ENCODE measurements at places on chromosomes 6 and 20.

DNA sequence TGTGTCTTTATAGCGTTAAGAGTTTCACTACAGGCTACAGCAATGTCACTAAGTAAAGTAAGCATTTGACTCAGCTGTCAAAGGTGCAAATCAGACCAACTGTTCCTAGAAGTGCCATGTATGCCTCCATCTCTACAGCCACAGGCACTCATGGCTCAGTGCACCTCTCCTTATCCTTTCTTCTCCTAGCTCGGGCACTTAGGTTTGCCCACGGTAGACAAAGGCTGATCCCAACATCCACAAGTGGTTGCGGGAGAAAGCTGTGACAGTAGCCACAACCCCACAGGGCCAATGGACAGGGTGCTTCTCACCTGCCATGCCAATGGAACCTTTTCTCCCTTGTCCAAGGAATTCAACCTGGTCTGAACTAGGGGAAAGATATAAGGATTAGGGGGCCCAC, 228.5 kb upstream of the EXOC2 start:
- DNase-seq, result no peak

DNA sequence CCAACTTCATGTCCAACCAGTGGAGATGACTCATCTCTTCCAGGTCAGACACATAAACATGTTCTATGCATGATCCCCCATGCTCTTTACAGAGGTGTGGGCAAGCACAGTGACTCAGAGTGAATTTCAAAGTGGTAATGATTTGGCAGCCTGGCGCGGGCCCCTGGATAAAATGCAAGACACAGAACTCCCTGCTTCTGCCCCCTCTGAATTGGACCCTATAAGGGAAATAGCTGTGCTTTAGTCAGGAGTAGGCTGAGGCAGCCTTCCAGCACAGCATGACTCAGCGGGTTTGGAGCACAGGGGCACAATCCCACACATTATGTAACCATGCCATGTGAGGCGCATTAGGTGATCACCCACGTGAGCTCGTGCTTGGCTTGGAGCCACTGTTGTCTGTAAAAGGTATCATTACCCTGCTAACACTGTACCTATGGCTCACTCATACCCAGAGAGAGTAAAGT, 127.4 kb downstream of the C6orf118 start:
- no peak for DNase-seq

DNA sequence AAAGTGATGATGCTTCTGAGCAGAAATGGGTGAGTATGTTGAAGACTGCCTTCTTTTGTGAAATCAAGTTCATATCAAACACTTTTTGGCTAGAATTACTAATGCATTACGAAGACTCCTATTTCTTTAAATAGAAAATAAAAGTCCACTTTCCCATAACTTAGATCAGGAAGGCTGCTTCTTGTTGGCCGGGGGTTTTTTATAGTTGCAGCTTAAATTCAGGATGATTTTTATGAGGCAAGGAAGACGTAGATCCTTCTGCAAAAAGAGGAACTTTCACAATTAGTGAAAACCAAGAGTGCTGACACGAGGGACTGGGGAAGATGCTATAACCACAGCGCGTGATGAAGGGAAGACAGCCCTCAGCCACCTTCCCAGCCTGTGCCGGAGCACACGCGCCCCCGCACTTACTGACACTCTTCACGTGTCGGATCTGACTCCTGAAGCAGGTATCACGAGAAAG, 206.1 kb upstream of the PRDM1 start:
- DNase-seq, result no peak

- DNase-seq, result no peak
These were observed 99.8 kb downstream of the SNX5 start for GRCh38 chr20:17868700-17869231.

DNA sequence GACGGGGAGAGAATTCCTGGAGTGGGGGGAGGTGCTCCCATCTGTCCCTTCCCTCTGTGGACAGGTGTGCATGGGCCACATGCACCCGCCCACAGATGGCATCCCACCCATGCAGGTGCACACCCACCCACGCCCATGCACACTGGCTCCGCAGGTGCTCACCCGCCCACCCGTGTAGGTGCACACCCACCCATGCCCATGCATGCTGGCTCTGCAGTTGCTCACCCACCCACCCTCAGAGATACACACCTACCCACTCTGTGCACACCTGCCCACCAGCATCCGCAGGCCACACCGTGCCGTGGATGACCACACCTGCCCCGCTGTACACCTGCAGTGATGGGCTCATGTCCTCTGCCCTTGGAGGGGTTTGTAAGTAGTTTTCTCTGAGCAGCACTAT, 132.0 kb downstream of the PHACTR3 start:
- no peak for DNase-seq

DNA sequence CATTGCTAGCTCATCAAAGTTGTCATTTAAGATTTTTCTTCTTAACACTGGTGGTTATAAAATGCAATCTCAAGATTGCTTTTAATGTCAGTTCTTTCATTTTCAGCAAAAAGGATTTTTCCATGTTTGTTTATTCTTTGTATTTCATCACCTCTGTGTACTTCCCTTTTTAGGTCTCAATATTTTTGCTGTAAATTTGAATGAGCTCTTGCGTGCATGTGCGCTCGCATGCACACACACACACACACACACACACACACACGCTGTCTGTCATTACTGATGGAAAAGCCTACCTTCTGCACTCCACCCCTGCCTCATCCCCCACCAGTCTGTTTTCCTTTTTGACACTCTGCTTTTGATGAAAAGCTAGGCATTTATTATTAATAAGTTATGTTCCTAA, 85.3 kb upstream of the FYN start:
- no peak for DNase-seq

DNA sequence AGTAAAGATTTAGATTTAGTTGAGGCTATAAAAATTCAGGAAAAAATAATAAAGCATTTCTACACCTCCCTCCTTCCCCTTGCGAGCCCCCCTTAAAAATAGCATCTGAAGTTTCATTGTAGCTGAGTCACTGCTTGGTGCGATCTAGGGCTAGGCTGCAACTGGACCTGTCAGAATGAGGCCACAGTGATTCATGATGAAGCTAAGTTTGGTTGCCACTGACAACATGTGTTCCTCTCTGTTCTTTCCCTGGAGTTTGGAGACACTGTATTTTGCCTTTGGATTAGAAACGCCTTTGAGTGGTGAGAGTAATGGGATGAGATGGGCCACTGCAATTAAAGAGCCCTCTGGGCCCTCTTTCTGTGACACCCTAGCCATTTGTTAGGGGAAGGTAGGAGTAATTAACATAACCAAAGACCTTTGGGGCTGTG, 334.1 kb downstream of the NRN1 start:
- no peak for DNase-seq

DNA sequence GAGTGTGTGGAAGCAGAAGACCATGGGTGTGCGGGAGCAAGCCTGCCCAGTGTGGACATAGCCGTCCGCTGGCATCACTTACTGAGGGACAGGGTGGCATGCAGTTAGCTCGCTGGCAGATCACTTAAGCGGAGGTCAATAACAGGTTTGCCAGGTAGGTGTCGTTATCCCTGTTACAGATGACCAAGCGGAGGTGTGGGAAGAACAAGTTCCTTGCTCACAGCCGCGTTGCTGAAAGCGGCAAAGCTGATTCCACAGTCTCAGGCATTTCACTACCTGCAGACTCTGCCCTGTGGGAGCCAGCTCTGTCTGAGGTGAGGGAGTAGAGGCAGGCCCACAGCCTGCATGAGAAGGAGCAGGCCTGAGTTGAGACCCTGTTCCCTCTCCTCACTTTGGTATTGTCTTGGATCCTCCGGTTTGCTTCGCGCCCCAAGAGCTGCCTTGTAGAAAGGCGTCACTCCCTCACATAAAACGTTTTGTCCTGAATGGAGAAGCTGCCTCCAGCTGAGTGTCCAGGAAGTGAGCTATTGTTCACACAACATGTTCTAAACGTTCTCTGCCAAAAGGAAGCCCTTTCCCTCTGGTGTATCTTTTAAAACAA, 96.9 kb downstream of the TCP11 start:
- DNase-seq, result no peak

DNA sequence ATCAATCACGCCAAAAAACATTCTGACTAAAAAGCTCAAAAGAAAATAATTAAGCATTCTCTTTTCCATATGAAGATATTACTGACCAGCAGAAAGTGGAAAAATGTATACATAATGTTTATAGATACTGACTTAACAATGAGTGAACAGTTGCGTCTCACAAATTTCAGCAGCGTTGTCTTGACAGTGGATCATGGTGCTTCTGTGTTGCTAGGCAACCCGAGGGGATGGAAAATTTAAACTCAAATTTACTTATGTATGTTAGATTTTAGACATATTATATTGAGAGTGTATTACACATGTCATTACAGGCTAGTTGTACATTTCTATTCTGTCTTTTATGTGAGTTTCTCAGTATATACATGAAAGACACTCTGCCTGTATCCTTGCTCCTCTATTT, 110.2 kb downstream of the LAMA2 start:
- no peak for DNase-seq

GRCh38 chr6:26122005-26122388, 34.8 kb downstream of the HFE start:
- no peak for DNase-seq

- peak; percentile 81 for DNase-seq
These were observed 2.6 kb downstream of the PRSS35 start for GRCh38 chr6:83514866-83515466.

GRCh38 chr6:67431076-67431475, 1204.0 kb upstream of the ADGRB3 start:
- DNase-seq, result no peak

DNA sequence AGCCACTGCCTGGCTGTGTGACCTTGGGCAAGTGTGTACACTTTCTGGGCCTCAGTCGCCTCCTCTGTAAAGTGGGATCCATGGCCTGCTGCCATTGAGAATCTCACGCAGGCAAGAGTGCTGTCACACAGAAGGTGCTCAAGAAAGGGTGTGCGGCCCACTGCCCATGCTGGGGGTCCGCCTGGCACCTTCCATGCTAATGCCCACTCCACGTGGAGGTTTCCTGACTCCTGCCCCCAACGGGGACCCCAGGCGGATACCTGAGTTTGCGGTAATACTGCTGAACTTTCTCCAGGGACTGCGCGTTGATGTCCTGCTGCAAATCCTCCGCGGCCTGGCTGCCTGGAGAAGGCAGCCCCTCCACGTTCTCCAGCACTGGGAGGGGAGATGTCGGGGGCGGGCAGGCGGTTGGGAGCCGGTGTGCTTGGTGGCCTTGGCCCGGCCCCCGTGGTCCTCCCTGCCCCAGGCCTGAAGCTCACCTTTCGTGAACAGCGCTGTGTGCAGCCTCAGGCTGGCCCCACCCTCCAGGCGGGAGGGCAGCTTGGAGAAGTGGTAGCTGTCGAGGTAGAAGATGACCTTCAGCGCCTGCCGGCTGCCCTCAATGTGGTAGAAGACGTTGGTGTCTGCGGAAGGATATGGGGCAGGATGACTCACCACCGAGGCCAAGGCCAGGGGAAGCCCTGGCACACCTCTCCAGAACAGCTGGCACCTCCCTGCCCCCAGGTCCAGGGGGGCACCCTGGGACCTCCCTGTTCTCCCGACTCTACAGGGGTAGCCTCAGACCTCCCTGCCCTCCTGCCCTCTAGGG, 195.6 kb downstream of the PREX1 start:
- DNase-seq, result no peak

DNA sequence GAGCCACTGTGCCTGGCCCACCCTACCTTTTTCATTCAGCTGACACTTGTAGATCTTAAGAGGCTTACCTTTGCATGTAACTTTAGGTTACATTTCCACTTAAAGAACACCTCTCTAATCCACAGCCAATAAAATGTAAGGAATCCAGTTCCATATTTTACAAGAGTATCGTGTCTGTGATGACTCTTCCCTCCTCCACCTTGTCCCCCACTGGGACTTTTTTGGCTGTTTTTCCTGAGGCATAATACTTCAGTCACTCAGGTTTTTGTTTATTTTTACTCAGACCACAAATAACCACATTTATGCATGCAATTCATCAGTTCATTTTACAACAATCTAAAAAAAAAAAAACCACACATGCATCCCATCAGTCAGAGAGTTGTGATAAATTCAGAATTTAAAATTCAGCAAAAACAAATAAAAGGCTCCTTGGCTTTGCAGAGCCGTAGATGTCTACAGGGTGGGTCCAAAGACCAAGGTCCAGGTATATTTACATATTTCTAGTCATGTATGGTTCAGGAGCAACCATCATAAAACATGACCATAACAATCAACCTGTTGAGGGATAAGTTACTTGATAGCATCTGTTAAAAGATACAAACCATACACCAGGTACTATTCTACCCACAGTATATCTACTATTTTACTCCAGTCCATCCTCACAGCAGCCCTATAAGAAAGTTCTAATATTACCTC, 9.9 kb downstream of the ATXN1 start:
- DNase-seq, result peak; percentile 34

DNA sequence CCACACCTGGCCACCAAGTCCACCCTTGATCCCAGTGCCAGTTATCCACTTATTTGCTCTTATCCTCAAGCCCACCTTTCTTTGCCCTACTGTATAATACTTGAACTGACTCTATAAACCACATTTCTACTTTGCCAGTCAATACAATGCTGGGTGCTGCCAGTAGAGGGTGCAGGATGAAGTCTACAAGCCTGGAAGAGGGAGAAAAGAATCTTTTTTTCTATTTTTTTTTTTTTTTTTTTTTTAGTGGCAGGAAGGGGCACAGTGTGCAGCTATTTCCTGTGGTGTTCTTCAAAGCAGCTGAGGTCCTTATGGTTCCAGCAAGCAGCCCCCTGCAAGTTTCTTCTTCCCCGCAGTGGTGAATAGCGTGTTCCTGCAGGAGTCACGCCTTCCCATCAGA, 22.2 kb upstream of the GABRR1 start:
- DNase-seq, result no peak

GRCh38 chr20:43323592-43323991, 133.9 kb upstream of the PTPRT start:
- DNase-seq, result no peak

GRCh38 chr20:63025534-63026331, 19.0 kb upstream of the BHLHE23 start:
- peak; percentile 33 for DNase-seq

DNA sequence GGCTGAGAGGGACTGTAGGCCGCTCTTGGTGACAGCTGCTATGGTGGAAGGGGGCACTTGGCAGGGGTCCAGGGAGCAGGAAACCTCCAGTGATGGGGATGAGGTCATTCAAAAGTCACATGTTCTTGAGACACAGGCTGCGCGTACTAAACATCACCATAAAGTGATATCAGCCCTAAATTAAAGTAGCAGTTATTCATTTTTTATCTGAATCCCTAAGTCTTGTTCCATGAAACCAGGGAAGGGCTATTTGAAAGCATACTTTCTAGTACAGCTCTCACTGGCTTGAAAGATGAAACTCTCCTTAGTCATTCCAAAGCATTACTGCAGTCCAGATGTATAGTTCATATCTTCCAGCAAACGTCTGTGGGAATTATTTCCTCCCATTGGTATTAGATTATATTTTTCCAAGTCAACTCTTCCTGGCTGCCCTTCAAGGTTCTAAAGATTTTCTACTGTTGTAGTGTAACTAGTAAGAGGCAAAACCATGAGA, 373.1 kb downstream of the CD109 start:
- DNase-seq, result no peak

GRCh38 chr6:20965276-20965675, 431.0 kb downstream of the CDKAL1 start:
- DNase-seq, result no peak
